ENCODE measurements at places on chromosomes 1 and 21.
A peak's percentile ranks its signal among the peaks of the same experiment; 100 is the strongest.

DNA sequence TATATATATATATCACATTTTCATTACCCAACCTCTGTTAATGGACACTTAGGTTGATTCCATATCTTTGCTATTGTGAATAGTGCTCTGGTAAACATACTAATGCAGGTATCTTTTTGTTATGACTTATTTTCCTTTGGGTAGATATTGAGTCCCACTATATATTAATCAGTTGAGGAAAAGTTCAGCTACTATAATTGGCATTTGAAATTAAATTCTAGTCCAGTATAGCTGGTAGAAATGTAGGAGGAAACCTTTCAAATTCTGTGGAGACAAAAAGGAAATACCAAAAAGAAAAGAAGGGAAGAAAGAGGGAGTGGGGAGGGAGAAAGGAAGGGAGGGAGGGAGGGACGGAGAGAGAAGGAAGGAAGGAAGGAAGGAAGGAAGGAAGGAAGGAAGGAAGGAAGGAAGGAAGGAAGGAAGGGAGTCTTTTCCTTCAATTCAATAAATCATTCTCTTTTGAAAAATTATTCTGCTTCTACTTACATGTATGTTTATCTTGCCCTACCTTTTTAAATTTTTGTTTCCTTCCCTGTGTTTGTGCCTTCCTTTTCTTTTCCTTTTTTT, 311.9 kb downstream of the TPR start:
- no peak for DNase-seq

DNA sequence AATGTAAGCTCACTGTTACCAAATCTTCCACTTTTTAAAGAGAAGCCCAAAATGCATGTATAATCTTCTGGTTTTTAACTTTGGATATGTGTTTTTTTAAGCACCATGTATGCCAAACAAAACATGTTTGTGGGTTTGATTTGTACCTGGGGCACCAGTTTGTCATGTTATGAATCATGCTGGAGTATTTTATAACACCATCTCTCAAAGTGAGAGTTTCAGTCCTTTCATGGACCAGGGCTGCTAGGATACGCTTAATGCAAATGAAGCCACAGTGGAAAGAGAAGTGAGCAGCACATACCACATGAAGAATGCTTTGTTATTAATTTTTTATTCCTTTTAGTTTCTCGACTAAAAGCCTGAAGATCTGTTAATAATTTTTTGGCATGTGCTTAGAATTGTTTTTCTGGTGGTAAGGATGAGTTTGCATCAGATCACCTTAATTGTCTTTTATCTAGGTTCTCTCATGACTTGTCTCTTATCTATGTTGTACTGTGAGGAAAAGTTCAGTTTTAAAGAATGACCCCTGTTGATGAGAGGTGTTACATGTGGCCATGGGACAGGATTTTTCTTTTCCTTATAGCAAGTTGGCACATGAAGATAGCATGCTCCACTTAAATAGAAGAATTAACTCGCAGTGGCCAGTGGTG, 2.0 kb upstream of the RABGAP1L start:
- DNase-seq, result no peak

- DNase-seq, result peak; percentile 39
These were observed 5.6 kb upstream of the KCNA10 start for GRCh38 chr1:110524311-110525248.

GRCh38 chr1:61313906-61314422, 231.6 kb downstream of the NFIA start:
- DNase-seq, result no peak

GRCh38 chr21:20971296-20971921, 26.8 kb upstream of the NCAM2 start:
- no peak for DNase-seq

DNA sequence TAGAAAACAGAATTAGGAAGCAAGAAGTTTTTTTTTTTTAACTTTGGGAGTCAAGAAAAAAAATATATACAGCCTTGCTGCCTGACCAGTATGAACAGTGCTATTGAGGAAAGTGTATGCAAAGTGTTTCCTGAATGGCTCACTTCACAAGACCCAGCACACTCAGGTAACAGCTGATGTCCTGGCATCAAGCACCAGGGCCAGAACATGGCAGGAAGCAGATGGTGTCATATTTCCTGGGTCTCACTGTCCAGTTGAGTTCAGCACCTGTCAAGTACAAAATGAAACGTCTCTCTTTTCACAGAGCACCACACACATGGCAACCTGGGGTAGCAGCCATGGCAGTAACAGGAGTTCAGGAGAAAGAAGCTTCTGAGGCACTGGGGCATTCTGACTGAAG, 372.3 kb downstream of the TTLL7 start:
- no peak for DNase-seq

- DNase-seq, result no peak
These were observed 3.6 kb downstream of the ARMH1 start for GRCh38 chr1:44678120-44678519.

GRCh38 chr1:182784556-182785171, 4.9 kb upstream of the NPL start:
- no peak for DNase-seq

GRCh38 chr1:8639148-8639547, 178.3 kb downstream of the RERE start:
- no peak for DNase-seq

DNA sequence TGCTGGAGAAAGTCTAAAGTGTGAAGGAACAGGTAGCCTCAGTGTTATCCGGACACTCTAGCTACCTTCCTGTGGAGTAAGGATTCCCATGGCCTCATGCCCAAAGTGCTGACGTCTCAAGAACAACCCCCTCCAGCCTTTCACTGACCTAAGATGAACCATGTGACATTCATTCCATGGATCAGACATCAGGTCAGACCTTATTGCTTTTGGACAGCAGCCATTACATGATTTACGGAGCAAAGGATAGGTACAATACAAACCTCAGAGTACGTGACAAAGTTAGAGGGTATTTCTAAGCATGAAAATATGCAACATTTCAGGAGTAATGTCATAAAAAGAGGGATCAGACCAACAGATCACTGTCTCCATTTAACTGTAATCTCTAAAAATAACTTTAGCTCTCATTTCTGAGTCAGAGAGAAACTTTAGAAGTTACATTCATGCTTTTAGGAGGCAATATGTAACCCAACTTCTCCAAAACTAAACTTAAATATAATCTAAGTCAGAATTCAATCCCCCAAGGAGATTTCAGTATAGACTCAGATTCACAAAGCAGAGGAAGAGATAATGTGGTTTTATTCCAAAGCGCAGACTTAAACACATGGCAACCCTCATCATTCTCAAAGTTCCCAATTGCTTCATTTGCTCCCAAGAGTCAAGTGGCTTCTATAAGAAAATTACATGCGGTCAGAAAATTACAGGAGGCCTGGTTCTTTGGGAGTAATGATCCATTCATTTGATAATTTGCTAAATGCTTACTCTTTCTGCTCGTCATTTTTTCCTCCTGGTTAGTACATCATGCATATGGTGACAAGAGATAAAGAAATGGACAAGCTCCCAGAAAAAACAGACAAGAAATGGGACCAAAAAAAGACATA, 280.4 kb downstream of the SETD4 start:
- no peak for DNase-seq

DNA sequence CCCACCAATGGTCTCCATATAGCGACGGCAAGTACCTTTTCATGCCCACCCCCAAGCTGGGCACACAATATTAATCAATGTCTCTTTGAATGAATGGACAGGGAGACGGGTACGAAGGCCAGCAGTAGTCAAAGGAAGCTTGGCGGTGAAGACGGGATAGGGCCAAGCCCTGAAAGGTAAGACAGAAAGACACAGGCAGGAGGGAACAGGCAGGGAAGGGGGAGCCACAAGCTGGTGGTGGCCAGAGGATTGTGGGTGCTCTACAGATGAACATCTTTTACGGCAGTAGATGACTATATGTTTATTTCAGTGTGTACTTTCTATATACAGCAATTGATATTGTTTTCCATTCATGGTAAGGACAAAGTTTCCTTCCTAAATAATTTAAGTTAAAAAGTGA, 16.3 kb downstream of the CAPZB start:
- no peak for DNase-seq

GRCh38 chr1:245458234-245458633, 303.4 kb downstream of the KIF26B start:
- no peak for DNase-seq

DNA sequence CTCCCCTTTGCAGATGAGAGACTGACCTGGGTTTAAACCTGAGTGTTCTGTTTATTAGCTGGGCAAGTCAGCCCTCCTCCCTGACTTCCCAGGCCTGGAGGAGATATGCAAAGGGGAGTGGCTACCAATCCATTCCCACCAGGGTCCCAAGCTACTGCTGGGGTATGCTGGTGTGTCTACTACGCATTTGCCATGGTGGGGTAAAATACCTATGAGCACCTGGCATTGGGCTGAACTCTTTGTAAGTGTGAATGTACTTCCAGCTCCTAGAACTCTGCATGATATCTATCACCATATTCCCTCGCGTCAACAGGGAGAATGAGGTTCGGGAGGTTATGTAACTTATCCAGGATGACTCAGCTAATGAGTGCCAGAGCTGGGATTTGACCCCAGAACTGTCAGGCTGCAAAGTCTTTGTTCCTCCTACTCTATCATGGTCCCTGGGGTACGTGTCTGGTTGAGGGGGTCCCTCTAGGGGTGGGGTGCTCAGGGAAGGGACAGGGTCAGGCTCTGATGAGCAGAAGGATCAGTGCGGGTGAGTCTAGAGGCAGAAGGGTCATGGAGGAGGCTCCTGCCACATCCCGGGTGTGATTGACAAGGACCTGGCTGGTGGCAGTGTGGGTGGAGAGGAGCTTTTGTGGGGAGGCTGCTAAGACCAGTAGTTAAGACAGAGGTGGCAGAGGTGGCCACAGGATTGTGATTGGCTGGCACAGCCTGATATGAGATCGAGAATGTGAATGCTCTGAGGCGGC, 16.7 kb downstream of the AMPD2 start:
- no peak for DNase-seq

GRCh38 chr21:38342739-38343138, 85.9 kb downstream of the KCNJ15 start:
- DNase-seq, result no peak

DNA sequence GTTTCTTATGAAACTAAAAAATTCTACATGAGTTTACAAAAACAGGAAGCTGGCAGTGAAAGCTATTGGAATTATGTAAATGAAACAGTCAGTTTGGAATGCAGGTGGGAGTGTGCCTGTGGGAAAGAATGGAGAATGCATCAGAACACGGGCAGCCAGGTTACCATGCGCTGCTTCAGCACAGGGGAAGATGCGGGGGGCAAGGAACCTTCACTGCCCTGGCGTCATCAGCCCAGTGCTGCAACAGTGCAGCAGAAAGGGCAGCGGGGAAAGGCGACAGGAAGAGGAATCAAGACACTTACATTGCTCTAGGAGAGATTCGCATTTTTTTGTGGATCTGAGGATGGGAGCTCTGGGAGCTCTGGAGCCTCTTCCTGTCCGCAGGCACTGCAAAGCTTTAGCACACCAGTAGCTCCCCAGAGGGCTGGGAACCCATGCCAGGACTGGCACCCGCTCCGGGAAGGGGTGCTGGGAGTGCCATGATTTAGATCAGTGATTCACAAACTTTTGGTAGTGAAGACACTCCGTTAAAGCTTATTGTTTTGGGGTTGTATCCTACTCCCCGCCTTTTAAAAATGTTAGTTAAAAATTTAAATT, 64.1 kb upstream of the WDR26 start:
- peak; percentile 27 for DNase-seq

- DNase-seq, result no peak
These were observed 80.1 kb downstream of the SPATA6 start for GRCh38 chr1:48391926-48392325.

GRCh38 chr1:5296095-5296494, 641.7 kb downstream of the AJAP1 start:
- DNase-seq, result no peak

DNA sequence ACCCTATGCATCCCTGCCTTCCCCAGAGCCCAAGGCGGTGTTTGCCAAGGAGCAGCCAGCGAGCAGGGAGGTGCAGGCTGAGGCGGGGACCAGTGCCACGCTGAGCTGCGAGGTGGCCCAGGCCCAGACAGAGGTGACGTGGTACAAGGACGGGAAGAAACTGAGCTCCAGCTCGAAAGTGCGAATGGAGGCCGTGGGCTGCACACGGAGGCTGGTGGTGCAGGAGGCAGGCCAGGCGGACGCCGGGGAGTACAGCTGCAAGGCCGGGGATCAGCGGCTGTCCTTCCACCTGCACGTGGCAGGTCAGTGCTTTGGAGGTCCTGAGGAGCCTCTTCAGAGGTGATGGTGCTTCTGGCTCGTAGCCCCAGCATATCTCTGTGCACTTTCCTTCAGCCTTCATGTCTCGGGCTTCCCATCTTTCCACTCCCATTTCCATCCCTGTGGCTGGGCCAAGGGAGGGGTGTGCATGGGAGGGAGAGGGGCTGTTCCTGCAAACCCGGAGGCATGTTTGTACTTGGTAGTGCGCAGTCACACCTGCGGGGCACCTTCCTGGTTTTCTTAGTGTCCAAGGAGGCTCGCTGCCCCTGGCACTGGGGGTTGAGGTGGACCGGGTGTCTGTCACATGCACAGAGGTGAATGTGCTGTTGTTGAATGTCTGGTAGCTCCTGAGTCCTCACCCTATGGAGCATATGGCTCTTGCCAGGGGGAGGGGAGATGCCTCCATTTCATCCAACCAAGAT, 56.4 kb downstream of the OBSCN start:
- DNase-seq, result no peak

DNA sequence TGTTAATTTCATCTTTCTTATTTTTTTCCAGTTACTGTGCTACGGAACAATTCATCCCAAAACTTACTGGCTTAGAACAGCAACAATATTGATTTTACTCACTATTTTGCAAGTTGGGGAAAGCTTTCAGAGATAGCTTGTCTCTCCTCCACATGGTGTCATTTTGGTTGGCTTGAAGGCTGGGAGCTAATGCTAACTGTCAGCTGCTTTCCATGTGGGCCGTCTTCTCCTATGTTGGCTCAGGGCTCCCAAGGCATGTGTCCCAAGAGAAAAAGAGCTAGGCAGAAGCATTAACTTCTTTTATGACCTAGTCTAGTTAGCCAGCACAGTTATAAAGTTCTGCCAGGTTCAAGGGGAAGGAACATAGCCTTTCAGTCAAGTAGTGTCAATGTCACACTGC, 33.9 kb upstream of the CASQ2 start:
- DNase-seq, result no peak
